DMS 273 treated with DMSO at 0.1 percent for 48 hours (cell line): ENCODE measurements at places on chromosomes 5 and 9.

GRCh38 chr9:82091610-82092009 lies 103.0 kb downstream of the SPATA31D1 start:
- no peak for DNase-seq

- DNase-seq = no peak
Measured at GRCh38 chr5:34521628-34522290, 134.4 kb upstream of the RAI14 start.

DNA sequence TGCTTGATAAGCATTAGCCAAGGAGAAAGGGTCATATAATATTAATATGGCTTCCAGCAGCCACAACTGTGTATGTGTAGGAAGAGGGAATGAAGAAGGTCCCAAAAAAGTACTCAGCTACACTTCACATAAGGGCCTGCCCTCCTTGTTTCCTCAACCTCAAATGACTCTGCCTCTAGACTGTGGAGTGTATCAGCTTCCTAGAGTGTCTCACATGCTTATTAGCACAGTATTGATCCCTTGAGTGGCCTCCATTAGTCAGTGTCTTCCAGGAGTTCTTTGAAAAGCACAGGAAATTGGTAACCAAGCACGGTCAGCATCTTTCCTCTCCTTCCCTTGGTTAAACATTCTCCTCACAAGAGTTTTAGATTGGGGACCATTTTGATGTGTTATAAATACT lies 190.4 kb upstream of the ATP10B start:
- no peak for DNase-seq

DNA sequence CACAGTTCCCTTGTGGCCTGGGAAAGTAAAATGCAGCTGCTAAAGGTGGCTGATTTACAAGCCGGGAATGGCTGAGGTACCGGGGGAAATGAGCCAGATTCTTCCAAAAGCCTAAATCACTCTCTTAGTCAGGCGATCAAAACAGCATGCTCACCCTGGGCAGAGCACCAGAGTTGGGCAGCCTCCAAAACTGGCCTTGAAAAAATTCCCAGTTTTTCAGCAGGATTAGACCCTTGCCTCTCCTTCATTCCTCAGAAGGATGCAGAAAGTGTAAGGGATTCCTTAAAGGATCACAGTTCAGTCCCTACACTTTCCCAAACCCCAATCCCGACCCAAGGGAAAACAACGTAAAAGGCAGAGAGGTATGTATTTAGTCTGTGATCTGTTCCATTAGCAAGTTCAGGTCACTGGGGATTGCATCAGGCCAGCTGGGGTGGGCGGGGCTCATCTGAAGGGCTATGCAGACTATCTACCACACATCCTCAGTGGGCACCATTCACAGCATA lies 16.9 kb downstream of the TMEM174 start:
- DNase-seq = peak; percentile 67

DNA sequence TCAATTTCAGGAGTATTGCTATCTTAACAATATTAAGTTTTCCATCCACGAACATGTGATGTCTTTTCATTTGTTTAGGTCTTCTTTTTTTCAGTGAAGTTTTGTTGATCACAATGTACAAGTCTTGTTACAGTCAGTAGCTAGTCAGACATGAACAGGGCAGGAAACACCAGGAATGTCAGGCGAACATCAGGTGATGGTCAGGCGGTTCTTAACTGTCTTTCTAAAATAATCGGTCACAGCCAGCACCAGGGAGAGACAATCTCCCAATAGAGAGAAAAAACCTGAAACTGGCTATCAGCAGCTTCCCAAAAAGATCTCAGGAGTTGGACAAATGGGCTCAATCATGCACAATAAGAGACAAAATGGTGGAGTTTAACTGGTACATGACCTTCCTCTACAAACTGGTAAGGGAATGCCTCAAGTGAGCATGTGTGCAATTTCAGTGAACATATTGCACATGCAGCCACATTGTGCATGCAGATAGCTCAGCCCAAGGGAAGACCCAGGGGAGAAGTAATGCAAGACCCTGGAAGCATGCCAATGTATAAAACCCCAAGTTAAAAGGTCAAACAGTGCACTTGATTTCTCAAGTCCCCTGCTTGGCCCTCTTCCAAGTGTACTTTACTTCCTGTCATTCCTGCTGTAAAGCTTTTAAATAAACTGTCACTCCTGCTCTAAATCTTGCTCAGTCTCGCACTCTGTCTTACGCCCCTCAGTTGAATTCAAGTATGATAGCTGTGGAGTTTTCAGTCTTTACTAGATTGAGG lies 176.1 kb upstream of the RASEF start:
- peak; percentile 57 for DNase-seq

DNA sequence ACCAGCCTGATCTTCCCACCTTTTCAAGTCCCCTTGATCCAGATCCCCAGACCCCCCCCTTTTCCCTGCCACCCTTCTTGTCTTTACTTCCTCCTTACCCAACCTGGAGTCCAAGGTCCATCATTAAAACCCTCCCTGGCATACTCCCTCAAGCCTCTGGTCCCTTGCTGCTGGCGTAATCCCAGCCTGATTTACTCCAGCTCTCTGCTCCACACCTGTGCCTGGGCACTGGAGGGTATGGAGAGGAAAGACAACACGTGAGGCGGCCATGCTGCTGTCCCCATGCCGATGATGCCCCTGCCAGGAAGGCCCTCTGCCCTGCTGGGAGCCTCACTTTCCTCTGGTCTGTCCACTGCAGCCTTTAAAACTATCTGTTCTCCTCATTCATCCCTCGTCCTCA lies 5.1 kb downstream of the B4GALT7 start:
- no peak for DNase-seq

DNA sequence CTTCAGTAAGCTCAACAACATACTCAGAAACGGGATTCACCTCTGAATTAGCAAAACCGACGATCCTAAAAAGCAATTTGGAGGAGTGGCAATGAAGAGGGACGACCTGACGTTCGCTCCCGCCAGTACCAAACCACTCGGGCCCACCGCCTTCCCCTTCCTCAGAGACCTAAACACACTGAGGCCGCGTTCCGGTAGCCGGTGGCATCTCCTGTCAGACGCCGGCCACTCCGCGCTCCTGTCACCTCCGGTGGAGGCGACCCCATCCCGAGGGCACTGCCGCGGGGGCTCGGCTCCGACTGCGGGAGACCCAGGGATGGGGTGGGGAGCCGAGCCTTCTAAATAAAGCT lies 617 bp downstream of the PPP6C start:
- no peak for DNase-seq

- peak; percentile 19 for DNase-seq
Measured at GRCh38 chr5:109529520-109529919, 119.7 kb upstream of the PJA2 start.

DNA sequence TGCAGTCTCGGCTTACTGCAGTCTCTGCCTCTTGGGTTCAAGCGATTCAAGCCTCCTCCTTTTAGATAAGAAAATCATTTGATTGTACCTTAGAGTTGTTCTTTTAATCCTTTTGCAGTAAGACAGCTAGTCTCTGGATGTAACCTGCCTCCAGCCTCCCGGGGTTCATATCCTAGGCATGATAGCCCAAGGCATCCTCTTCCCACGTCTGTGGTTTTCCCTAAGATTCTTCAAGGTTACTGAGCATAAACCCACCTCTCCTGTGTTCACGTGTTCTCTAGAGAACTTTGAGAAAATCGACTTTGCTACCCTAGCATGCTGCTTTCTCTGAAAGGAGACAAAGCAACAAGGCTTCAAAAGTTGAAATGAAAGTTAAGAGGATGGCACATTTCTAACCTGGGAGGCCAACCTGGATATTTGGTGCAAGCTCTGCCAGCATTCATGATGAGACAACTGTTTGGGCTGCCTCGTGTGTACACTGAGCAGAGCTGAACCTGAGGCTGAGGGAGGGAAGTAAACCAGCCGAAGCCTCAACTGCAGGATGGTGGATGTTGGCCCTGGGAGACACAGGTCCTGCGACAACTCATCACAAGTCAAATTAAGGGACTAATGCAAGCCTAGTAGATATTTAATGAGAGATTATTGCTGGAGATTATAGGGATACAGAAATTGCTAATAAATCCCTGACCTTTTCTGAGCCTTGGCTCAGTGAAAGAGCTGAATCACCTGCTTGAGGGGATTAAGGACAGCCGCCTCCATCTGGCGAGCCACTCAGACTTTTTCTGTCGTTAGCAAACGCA lies 261.8 kb downstream of the ARHGAP26 start:
- no peak for DNase-seq

GRCh38 chr5:90598293-90598692 lies 39.7 kb downstream of the ADGRV1 start:
- no peak for DNase-seq

DNA sequence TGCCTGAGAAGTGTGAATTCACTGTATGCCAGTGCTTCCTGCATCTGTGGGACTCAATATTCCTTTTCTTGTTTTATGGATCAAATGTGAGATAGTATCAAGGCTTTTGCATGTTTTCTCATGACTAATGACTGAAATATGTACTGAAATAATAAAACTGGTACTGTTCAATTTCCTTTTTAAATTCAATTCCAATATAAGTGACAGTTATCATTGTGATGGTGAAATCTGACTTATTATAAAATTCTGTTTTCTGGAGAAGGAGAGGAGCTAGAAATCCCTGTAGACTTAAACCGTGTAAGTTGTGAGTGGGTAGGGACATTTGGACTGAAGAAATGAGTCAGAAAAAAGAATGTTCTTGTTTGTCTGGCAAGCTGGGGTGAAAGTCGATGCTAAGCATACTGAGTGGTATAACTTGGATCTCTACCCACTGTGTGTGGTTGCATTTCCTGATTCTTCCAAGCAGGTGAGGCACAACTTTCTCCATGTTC lies 245.2 kb downstream of the EFNA5 start:
- DNase-seq = no peak

GRCh38 chr9:137435381-137435891 lies 5.7 kb downstream of the ENTPD8 start:
- DNase-seq = no peak

- no peak for DNase-seq
Measured at GRCh38 chr5:84292000-84292642, 92.6 kb downstream of the EDIL3 start.

GRCh38 chr5:79704553-79704952 lies 14.9 kb downstream of the CMYA5 start:
- no peak for DNase-seq

DNA sequence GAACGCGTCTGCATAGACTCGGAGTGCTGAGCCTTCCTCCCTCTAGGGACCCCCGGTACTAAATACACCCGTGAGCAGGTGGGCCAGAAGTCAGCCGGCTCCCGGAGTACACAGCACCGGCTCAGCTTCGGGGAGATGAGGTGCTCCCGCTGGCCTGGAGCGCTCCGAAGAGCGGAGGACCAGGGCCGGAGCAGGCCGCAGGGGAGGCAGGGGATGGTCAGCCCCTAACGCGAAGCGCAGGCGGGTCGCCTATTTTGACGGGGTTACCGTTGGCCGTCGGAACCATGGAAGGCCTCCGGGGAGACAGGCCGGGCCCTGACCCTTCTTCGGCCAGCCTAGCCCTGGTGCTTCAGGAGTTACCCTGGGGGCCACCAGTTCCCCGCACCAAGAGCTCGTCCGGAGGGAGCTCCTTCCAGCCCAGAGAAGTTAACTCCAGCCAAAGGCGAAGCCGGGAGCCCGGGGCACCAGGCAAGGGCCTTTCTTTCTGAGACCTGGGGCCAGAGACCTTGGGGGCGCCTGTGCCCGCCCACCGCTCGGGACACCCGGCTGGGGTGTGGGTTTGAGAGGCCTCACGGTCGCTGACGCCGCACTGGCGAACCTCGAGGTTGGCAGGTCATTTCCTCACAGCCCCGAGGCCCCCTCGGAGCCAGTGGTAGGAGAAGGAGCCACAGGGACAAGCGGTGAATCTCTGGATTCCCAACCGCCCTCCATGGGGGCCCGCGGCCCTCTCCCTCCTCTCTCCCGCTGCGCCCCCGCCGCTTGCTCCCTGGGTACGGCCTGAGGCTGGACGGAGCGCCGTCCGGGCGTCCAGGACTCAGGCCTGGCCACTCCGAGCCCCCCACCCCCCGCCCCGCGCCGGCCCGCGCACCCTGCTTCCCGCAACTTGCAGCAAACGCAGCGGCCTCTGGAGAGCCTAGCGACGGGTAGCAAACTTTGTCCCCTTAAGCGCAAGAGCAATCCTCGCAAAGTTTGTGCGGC lies 3.4 kb upstream of the IRX4 start:
- DNase-seq = no peak

- DNase-seq = no peak
Measured at GRCh38 chr9:116466271-116467235, 220.6 kb upstream of the TRIM32 start.

- no peak for DNase-seq
Measured at GRCh38 chr5:38996123-38996522, 78.1 kb downstream of the RICTOR start.

GRCh38 chr5:122374110-122374509 lies 62.1 kb downstream of the SNCAIP start:
- DNase-seq = no peak

- DNase-seq = no peak
Measured at GRCh38 chr5:41834506-41834905, 35.7 kb downstream of the OXCT1 start.

DNA sequence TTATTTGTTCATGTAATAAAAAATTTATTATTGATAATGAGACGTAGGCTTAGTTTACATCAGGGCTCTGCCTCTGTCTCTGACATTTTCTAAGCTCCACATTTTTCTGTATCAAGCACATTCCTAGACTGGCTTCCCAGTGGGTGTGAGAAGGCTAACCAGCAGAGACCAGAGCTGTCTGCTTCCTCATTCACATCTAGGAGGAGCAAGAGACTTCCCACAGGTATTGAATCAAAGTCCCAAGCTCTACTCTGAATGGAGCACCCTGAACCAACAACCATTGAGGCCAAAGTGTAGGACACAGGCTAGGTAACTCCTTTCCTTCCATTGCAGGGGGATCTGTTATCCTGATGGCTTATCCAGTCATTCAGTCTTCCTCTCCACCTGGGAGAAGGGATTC lies 72.4 kb downstream of the PARP8 start:
- no peak for DNase-seq

DNA sequence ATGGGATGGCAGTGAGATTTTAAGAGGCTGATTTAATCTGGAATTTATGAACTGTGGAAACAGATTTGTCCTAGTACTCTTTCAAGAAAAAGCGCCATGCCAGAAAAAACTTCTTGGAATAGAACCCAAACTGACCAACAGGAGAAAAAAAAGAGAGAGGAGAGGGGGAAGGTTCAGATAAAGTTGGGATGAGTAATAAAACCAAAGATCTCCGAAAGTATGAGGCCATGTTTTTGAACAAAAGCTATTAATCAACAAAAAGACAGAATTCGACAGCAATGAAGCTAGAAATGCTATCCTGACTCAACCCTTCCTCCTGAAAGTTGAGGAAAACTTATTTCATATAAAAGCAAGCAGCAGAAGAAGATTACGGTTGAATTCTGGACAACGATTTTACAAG lies 135.5 kb downstream of the CEMIP2 start:
- DNase-seq = no peak

- DNase-seq = no peak
Measured at GRCh38 chr9:6230037-6230780, 14.6 kb downstream of the IL33 start.
